ENCODE measurements at places on chromosomes 5 and 9. TPM values are rescaled to one million over a fixed set of nuclear protein-coding genes. Genes with fewer than 3 reads are reported as not detected.

The PNPLA7 gene
- 3.6 TPM for polyA plus RNA-seq

The PCDHB8 gene
- polyA plus RNA-seq, result 1.8 TPM

The ARHGEF37 gene
- polyA plus RNA-seq, result 4.3 TPM

The OR1J2 gene
- not detected for polyA plus RNA-seq

The HRCT1 gene
- polyA plus RNA-seq, result 2.1 TPM

The BARX1 gene
- polyA plus RNA-seq, result 0.46 TPM

The ARHGEF39 gene
- 5.6 TPM for polyA plus RNA-seq

The GPR21 gene
- 0.44 TPM for polyA plus RNA-seq

The ACSL6 gene
- polyA plus RNA-seq, result 0.78 TPM
